Activated T-helper 1 cell treated with anti-CD3 and anti-CD28 coated beads, Interleukin-2, amount 50 U/mL, for 16 hours (primary cell): ENCODE measurements at places on chromosomes 6 and 20.

- no peak for DNase-seq
Measured at GRCh38 chr20:62702895-62703852, 5.5 kb upstream of the NTSR1 start.

DNA sequence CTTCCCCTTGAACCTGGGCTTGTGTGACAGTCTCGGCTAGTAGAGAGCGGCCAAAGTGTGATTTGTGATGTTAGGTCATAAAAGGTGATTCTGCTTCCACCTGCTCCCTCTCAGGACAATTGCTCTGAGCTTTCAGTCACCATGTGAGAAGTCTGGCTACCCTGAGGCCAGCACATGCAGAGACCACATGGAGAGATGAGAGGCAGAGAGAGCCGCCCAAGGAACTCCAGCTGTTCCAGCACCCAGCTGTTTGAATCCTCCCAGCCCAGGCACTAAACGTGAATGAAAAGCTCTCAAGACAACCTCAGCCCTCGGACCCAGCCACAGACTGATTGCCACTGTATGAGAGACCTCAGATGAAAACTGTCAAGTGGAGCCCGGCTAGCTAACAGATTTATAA lies 143.4 kb upstream of the EEF1E1 start:
- no peak for DNase-seq

- no peak for DNase-seq
Measured at GRCh38 chr6:106155219-106155830, 69.2 kb downstream of the PRDM1 start.

DNA sequence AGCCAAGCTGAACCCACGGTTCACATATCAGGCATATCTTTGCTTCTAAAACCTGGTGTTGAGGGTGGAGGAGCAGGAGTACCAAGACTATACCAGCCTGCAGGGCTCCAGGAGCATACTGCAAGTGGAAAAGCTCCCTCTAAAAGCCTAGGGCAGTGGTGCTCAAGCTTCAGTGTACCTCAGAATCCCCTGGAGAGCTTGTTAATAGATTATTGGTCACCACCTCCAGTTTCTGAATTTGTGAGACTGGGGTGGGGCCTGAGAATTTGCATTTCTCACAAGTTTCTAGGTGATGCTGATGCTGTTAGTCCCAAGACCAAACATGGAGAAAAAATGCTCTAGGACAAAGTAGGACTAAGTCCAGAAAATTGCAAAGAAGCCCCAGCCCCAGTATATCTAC lies 65.4 kb downstream of the FILIP1 start:
- DNase-seq = no peak

- no peak for DNase-seq
Measured at GRCh38 chr6:8131265-8131897, 29.0 kb upstream of the EEF1E1 start.

DNA sequence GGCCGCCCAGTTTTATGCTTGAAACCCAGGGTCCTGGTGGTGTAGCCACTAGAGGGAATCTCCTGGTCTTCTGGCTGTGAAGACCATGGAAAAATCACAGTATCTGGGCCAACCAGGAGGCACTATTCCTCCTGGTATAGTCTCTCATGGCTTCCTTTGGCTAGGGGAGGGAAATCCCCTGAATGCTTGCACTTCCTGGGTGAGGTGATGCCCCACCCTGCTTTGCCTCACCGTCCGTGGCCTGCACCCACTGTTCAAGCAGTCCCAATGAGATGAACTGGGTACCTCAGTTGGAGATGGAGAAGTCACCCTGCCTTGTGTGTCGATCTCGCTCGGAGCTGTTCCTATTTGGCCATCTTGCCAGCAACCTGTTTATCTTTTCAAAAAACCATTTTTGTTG lies 10.1 kb upstream of the ZNF337 start:
- no peak for DNase-seq

DNA sequence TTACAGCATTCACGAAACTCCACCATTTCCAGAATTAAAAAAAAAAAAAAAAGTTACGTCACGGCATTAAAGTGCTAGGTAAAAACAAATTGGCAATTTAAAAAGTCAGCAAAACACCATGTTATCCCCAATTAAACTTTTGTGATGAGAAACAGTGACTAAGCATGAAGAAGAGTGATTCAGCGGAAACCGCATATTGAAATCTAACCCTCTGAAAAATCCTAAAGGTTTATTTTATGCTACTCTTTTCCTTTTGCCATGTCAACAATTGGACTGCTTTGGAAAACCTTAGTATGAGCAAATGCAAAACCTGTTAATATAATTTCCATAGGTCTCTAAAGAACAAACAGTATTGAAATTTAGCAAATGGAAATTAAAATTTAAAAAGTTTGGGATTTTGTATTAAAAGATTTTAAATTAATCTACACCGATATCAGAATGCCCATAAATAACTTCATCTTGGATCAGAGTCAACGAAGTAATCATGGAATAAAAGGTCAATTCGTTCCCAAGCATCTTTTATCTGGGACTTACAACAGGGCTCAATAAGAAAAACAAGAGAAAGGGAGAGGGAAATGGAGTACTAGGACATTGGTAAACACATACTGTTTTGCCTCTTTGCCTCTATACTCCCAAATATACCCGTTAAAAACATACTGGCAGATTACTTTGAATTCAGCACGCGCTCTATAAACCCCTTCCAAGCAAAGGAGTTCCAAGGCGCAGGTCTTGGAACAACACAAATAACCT lies 1.1 kb downstream of the FBXO30 start:
- DNase-seq = no peak

DNA sequence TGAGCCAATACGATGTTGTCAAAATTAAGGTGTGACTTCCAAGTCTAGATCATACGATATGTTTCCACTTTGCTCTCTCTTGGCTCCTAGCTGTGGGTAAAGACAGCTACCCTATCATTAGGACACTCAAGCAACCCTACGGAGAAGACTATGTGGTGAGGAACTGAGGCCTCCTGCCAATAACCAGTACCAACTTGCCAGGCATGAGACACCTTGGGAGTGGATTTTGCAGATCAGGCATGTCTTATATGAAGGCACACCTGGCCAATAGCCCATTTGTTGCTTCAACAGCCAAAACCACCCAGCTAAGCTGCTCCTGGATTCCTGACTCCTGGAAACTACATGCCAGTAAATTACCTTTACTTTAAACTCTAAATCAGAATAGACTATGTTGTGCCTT lies 863.4 kb downstream of the DHX35 start:
- DNase-seq = no peak

- no peak for DNase-seq
Measured at GRCh38 chr6:89051676-89052075, 28.9 kb upstream of the PNRC1 start.

- no peak for DNase-seq
Measured at GRCh38 chr6:56528412-56528841, 114.3 kb downstream of the DST start.

- no peak for DNase-seq
Measured at GRCh38 chr6:134361011-134361410, 43.1 kb upstream of the SGK1 start.

DNA sequence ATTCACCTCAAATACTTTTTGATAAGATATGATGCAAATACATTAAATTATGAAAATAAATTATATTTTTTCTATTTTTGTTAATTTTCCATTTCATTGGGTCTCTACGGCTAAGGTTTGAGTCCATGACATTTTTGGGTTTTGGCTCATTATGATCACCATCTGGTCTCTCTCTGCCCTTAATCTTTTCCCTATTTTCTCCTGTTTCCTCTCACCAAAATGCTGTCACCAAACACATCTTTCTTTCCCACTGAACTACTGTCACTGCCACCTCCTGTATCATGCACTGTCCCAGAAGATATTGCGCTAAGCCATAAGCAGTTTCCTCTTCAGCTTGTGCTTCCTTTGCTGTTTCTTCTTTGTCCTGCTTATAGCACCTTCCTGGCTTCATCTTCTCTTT lies 42.0 kb upstream of the OGFRL1 start:
- DNase-seq = no peak

DNA sequence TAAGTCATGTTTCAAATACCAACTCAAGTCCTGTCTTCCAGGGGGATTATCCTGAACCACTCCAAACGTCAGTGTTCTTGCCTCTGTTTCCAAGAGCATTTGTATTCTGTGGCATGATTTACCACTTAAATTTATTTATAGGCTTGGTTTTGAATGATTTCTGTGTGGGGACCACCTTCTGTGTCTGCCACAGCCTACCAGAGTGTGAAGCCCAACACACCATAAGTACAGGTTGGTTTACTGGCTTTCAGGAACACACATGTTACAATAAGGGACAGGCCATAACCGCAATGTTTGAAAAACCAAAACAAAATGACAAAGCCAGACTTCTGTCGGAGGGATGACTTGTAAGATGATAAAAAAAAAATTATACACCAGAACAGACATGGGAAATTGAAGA lies 56.5 kb upstream of the MAP3K7 start:
- no peak for DNase-seq

- no peak for DNase-seq
Measured at GRCh38 chr20:8568075-8568474, 436.0 kb downstream of the PLCB1 start.

DNA sequence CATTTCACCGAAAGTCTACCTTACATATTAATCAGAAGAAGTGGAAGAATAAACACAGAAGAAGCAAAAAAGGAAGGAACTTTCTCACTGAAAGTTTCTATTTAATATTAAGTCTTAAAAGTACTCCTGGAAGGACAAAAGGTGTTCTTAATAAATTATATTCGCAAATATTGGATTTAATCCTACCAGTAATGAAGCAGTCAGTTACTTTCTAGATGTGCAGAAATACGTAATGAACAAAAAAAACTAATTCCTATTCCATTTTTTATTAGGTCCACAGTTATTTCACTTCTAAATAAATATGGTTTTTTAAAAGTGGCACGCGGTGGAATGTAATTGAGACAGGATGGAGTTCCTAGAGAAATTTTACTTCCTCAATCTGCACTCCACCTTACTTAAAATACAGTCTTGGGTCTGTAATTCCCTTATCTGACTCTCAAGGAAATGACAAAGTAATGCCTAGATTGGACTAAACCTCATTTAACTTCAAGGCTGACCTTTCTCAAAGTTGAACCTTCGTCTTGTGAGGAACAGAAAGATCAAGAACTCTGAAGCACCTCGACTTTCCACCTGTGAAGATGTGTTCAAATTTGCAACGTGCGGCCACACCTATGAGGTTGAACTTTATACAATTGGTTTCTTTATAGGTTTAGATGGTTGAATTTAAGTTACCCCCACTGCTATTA lies 1.1 kb upstream of the TRAM2 start:
- DNase-seq = no peak

DNA sequence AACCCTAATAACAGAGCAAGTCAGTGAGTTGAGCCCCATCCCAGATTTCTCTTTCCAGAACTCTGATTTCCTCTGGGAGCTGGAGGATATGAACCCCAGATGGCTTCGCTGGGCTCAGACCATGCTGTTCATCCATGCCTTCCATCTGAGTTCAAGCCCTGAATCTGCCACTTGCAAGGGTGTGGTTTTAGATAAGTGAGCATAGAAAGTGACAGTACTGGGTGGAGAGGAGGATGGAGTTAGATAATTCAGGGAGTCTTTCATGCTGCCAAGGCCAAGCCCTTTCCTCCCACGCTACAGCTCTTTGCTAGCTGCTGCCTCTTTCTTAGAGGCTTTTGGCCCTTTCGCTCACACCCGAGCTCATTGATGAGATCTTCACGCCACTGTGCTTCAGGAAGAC lies 57.2 kb upstream of the MAFB start:
- no peak for DNase-seq

GRCh38 chr6:128302942-128303341 lies 217.5 kb downstream of the PTPRK start:
- no peak for DNase-seq

DNA sequence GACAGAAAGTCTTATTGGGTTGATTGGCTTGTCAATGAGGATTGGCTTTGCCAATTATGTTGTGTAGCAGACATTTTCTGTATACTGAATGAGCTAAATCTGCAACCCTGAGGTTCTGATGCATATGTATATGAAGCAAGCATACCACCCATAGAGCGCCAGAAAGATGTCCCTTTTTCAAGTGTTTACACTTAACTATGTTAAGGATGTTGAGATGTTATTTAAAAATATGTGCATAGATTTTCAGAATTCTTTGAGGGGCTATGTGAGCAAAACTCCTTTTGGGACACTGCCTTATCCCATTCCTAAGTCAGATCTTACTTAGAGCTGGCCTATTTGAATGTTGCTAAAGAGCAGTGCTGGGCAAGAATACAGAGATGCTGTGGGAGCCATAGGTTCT lies 1.9 kb downstream of the AIG1 start:
- no peak for DNase-seq

- DNase-seq = no peak
Measured at GRCh38 chr6:15905488-15906419, 223.1 kb upstream of the MYLIP start.

DNA sequence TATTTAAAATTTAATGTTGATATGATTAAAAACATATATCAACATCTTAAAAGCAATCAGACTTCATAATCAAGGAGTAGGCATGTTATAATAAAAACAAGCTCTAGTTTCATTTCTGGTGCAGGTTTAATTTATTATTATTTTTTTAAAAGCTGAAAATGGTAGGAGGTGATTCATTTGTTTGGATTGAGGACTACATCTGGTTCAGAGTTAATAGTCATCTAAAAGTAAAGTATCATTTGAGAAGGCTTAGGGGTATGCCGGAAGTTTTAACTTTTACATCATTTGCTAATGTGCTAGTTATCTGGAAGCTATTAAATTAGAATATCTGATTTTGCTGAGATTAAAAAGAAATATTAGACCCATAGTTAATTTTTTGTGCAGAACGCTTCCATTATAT lies 169.5 kb upstream of the LAMA2 start:
- no peak for DNase-seq

- DNase-seq = peak; percentile 67
Measured at GRCh38 chr6:33430991-33431879, 11.4 kb downstream of the SYNGAP1 start.

GRCh38 chr6:111841822-111842221 lies 31.4 kb downstream of the FYN start:
- no peak for DNase-seq

- no peak for DNase-seq
Measured at GRCh38 chr20:31837896-31838397, 7.5 kb downstream of the FOXS1 start.

GRCh38 chr6:122755901-122756300 lies 23.6 kb upstream of the FABP7 start:
- DNase-seq = no peak

DNA sequence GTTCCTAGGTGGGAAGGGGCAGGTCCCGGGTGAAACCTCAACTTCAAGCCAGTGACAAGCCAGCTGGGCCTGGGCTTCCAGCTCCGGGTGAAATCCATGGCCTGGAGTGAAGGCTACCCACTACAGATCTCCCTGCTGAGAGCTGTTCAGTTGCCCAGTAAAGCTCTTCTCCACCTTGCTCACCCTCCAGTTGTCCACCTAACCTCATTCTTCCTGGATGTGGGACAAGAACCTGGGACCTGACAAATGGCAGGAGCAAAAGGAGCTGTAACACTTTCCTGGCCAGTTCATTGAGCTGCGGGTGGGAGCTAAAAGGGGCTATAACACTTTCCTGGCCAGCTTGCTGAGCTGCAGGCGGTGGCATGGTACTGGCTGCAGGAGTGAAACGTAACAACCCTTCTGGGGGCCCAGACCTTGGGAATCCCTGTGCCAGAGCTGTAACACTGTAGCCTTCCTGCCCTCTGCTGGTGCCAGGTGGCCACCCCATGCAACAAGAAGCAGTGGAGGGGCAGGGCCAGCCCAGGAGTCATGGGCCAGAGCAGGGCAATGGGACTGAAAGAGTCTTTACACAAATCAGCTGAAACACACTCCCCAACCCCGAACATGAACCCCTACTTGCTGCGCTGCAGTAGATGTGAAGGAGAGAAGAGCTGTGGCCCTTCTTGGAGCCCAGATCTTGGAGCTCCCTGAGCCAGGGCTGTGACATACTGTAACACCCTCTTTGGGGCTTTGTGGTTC lies 3.6 kb upstream of the HINT3 start:
- DNase-seq = no peak

- DNase-seq = no peak
Measured at GRCh38 chr6:92377137-92377536, 1042.2 kb downstream of the EPHA7 start.
